ENCODE measurements at places on chromosomes 3 and 15.
A peak's percentile ranks its signal among the peaks of the same experiment; 100 is the strongest.

DNA sequence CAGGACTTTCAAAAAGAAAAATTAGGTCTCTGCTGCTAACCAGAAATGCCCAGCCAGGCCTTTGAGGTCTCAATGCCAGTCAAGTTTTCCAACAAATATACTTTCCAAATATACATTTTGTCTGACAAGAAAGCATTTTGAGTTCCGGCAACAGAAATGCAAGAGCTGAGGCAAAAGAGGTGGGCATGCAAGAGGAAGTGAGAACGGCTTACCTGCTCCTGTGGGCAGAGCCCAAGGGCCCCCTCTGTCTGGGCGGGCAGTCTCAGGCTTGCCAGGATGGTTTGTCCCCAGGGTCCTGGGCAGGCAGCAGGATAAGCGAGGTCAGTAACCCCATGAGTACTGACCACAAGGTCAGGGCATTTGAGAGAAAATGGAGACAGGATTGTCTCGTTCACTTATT, 136.1 kb upstream of the TOPAZ1 start:
- DNase-seq = no peak

GRCh38 chr15:78130466-78131294, 565 bp downstream of the CIB2 start:
- DNase-seq = peak; percentile 48

DNA sequence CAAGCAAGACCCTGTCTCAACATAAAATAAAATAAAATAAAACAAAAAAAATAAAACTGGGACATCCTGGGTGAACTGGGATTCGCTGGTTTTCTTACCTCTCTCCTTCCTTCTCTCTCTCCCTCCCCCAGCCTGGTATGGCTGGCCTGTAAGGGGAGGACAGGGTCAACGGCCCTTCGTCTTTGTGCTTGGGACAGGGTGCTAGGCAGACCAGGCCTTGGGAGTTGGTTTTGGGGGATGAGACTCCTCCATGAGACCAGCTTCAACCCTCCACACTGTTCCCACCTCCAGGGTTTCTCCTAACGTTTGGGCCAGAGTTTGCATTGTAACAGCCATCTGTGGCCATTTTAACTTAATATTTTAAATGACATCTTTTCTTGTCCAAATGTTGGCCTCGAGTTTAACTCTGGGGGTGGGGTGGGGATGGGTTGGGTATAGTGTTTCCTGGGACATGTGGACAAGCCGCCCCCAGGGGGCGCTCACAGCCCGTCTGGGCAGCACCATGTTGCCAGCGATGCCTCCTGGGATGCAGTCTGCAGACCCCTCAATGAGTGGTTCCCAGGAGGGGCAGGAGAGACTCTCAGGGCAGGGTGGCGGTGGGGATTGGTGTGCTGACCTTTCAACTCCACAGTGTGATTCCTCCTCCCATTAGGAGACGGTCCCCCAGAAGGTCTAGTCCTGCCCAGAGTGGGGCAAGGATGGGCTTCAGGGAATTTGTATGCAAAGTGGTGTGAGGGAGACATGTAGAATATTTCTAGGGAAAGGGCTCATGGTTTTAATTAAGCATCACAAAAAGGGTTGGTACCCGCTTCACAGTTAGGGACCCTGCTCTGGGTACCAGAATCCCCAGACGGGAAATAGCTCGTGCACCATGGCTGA, 37.7 kb upstream of the LCTL start:
- DNase-seq = peak; percentile 61

DNA sequence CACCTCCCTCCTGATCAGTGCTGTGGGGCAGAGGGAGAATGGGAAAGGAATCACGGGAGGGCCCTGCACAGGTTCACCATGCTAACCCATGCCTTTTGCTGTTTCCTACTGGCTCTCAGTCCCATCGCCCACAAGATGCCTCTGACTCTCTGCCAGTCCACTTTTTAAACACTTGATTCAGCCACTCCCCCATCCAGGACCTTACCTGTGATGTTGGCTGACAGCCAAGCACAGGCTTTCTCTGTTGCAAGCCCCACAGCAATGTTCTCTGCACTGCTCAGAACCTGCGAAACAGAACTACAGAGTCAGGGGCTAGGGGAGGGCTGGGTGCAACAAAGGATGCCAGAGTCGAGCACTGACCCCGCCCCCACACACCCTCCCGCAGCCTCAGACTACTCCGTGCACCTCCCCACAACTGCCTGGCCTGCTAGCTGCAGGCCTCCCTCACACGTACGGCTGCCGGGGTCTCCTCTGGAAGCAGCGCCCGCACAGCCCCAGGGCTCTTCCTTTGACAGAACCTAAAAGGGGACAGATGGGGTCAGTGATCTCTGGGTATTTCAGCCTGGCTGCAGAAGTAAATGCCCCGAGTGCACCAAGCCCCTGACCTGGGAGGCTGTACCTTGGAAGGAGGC, 9.1 kb downstream of the CDAN1 start:
- no peak for DNase-seq

- DNase-seq = no peak
Measured at GRCh38 chr15:83284559-83285283, at the start of gene BNC1. TSS of gene BNC1 (minus strand) at chr15:83284664. CDS start at chr15:83284628, 36 bp downstream.

DNA sequence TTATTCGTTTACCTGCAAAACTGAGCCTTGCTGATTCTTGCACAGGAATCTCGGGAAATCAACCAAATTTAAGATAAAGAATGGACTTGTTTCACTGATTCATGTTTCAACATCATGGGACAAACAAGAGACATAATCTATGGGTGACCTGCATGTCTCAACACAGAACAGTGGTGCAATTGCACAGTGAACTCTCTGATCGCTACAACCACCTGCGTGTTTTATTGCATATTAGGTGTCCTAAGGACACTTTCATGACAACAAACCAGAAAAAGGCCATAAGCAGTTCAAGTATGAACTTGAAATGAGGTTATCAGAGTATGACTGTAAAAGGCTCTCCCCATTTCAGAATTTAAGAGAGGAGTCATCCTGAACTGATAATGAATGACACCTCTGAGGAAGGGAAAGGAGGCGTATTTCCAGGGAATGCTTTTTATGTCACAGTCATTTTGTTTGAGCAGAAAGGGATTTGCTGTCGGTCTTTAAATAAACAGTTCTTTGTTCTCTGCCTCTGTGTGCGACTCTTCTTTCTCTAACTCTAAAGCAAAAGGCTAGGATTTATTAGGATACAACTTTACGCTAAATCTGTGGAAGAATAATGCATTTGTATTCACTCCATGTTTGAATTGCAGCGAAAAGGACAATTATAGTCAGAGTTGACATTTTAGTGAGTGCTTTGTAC, 167.2 kb downstream of the RBMS3 start:
- DNase-seq = no peak

DNA sequence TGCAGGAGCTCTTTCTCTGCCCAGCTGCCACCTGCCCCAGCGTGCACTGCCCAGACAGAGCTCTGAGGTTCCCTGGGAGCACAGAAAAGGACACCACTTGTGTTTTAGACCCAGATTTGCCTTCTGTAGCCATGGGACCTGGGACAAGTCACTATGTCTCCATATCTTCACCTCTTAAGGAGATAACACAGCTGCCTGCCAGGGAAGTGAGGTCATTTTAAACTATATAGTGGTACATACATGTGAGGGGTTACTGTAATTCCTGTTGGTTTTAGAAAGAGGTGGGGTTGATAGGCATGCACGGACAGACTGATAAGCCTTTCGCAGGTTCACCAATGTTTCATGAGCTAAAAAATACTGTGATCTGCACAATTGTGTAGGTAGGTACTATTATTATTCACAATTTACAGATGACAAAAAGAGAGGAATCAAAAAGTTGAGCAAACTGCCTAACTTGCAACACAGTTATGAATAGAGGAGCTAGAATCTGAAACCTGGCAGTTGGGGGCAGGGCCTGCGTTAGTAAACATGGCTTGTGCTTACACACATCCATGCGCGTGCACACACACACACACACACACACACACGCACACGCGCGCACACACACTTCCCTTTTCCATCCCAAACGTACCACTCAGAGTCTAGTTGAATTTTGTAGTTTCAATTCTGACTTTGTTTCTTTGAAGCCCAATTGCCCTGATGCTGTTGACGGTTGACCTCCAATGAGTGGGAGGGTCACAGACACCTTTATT, 193.6 kb downstream of the FAM43A start:
- no peak for DNase-seq

DNA sequence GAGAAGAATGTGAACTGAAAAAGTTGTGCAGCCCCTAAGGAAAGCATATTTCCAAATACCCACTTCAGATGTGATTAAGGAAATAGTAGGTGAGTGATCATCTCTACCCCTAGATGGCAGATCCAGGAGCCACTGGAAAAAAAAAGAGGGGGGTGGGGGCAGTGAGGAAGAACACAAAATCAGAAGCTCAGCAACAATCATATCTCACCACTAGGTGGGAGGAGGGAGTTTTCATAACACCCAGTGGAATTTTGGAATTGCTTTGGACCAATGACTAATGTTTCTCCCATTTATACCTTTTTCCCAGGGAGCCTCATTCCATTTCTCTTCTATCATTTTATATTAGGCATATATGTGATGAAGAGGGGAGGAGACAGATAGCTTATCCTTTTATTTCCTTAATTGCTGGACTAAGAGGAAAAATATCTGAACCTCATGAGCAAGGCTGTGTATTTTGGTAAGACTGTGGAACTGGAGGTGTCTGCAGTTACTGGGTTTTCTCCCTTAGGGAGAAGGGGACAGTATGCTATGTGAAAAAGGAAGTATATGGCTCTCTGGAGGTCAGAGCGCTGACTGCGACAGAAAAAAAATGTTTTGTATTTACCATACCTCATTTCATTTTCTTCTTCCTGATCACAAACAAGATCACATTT, 363.4 kb downstream of the GAP43 start:
- DNase-seq = no peak

DNA sequence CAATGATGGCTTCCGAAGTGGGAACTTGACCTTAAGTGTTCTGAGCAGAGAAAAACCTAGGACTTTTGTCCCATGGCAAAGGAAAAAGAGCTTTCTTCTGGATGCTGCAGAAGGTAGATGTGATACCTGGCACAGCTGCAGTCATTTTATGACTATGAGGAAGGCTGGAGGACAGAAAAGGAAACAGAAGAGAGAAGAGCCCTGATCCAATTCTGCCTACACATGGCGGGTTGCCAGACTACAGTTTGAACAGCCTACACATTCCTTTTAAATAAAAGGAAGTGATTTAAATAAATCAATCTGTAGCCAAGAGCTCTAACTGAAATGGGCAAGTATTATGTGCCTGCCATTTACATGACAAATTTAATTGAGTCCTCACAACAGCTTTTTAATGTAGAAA, 43.6 kb upstream of the CHRNB4 start:
- DNase-seq = no peak

GRCh38 chr3:138945709-138946662, 951 bp downstream of the FOXL2 start:
- DNase-seq = no peak

- DNase-seq = no peak
Measured at GRCh38 chr3:138197058-138197457, 10.0 kb downstream of the ARMC8 start.

- no peak for DNase-seq
Measured at GRCh38 chr15:76299786-76300185, 11.5 kb downstream of the ETFA start.

DNA sequence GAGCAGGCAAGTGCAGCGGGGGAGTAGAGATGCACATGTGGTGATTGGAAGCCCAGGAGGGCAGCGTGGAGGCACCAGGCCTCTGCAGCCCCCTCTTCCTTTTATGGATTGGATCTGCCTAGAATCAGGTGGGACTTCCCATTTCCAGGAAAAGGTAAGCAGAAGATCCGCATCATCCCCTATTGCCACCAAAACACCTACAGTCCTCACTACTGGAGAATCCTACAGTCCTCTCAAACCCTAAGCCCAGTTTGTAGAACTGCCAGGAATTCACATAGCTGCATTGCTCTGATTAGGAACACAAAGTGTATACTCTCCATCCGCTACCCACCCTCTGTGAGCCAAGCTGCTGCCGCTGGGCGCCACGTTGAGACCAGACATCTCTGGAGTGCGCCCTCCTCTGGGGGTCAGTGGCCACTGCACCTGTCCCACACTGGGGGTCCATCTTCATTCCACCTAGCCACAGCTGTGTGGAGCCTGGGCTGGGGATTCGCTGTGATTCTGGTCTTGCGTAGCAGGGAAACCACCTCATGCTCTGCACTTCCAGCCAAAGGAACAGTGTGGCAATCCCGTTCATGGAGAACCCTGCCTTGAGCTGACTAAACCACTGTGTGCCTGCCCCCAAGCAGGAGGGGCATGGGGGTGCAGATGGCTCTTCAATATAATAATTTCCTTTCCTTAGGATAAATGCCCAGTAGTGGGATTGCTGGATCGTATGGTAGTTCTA, 88.9 kb upstream of the PTX3 start:
- no peak for DNase-seq

- no peak for DNase-seq
Measured at GRCh38 chr15:97115761-97116070, 785.2 kb downstream of the NR2F2 start.

DNA sequence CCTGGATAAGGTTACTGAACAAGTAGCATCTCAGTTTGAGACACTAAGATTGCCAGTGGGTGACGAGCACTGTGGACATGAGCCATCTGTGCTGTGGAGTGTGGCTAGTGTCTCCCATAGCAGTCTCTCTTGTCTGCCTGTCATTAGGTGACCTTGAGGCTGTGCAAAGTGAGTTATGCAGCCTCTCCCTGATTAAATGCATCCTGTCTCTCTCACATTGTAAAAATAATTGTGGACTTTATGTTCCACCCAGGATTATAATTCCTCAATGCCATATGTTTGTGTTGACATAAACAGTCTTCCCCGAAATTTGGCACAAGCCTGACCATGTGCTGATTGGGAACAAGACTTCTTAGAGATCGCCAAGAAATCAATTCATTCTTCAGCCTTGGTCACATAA, 168.9 kb downstream of the MYRIP start:
- DNase-seq = no peak

Measured in stimulated activated CD4-positive, alpha-beta T cell treated with anti-CD3 and anti-CD28 coated beads, Interleukin-12 subunit alpha, Interleukin-12 subunit beta, amount 100 ng/mL, for 4 hours (primary cell).